ENCODE measurements at places on chromosomes 12 and 14.

GRCh38 chr12:72075401-72075800 lies 136.8 kb downstream of the TPH2 start:
- no peak for DNase-seq

DNA sequence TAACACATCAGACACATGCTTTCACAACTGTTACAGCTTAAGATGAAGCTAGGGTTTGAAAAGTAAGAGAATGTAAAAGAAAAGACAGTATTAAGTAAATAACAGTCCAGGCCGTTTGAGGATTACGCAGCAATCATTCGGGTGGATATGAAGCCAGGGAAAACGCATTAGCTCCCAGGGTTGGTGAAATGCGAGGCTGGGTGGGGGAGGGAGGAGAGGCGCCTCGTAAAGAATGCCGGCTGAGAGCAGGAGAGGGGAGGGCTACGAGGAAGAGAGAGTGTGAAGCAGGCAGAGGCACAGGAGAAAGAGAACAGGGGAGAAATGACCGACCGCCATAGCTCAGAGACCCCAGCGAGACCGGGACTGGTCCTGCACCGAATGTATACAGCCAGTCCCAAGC lies 73.0 kb downstream of the IQSEC3 start:
- no peak for DNase-seq

- no peak for DNase-seq
Observed at GRCh38 chr14:81535396-81536164, 1.9 kb upstream of the SEL1L start.

GRCh38 chr14:99035712-99036610 lies 236.0 kb downstream of the BCL11B start:
- peak; percentile 89 for DNase-seq

GRCh38 chr12:55073043-55074022 lies 52.9 kb upstream of the OR9K2 start:
- DNase-seq = peak; percentile 65
